ENCODE measurements at places on chromosomes 7 and 10. TPM values are rescaled to one million over a fixed set of nuclear protein-coding genes. Genes with fewer than 3 reads are reported as not detected.

VAX1 gene
- not detected for polyA plus RNA-seq

DNA sequence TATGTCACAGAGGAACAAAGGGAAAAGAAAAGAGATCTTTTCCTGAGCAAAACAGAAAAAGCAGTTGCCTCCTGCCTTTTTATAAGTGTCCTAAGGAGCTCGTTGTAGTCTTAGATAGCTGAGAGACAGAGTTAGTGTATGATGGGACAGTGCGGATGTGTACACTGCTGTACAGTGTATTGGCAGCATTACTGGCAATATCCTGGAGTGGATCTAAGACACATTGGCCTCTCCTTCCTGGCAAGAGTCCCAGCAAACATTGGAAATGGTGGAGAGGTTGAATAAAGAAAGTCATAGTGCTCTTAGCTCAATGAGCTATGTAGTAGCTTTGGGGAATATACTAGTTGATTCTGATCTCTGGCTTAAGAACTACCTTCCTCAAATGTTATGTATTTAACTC lies 22.7 kb downstream of the GARS1 start:
- peak; percentile 46 for DNase-seq

DNA sequence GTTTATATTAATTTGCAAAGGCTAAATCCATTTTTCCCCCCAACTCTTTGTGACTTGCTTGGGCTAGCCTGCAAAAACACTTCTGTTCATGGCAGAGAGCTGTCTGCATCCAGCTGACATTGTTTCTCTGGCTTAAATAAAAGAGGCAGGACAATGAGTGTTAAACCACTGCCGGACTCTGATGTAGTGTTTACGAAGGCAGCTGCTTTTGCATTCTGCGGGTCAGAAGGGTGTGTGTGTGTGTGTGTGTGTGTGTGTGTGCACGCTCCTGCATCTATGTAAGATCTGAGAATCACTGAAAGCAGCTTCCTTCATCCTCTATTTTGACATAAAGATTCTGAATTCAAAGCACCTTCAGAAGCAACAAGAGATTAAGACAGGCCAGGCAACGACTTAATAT lies 28.3 kb downstream of the NRP1 start:
- DNase-seq = peak; percentile 82

DNA sequence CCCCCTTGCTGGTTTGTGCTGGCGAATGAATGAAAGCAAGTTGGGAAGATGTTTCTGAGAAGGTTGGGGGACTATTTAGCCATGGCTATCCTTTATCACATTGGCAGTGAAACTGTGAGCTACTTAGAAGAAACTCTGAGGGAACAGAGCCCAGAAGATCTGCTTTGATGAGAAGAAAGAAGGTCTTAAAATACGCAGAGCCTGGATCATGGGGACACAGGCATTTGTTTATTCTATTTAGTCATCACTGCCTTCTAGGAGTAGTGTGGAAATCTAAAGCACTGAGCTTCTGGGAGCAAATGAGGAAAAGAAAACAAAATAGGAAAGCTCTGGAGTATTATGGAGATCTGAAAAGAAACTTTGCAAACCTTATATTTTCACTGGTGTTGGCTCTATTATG lies 28.5 kb downstream of the CPED1 start:
- DNase-seq = no peak

RPEL1 gene
- not detected for polyA plus RNA-seq

- DNase-seq = no peak
Measured at GRCh38 chr7:64516451-64516850, 46.4 kb downstream of the ZNF680 start.

- DNase-seq = no peak
Measured at GRCh38 chr7:92768501-92769393, 67.6 kb downstream of the CDK6 start.

- no peak for DNase-seq
Measured at GRCh38 chr7:132383962-132384361, 192.3 kb downstream of the PLXNA4 start.

DNA sequence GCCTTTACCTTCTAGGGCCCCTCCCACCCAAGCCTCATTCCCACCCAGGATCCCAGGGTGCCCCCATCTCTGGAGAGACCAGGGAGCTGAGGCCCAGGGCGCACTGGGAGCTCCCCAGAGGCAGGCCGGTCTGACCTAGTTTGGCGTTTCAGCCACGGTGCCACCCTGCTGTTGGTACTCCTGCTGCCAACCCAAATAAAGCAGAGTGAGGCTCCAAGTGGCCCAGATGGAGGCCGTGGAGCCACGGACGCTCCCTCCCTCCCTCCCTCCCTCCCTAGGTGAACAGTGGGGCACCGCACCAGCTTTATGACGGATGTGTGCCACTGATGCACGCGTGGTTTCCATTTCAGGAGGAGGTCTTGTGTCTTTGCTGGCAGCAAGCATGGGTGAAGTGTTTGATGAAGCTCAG lies 1.8 kb downstream of the INPP5A start:
- peak; percentile 20 for DNase-seq

DNA sequence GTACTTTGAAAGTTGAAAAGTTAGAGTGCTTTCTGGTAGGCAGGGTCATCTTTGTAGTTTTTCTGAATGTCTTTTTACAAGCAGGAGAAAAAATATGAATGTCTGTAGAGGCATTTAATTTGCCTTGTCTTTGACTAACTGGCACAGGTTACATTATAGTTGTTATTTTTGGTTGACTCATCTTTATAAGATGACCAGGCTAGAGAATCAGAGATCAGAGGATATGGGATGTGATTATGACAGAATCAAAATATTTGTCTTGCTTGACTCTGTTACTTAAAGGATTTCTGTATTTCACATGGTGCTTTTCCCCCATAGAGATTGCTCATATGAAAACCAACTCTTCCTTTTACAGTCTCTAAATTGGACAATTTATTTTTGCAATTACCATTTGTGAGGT lies 2.4 kb downstream of the ZMYND11 start:
- DNase-seq = no peak

DNA sequence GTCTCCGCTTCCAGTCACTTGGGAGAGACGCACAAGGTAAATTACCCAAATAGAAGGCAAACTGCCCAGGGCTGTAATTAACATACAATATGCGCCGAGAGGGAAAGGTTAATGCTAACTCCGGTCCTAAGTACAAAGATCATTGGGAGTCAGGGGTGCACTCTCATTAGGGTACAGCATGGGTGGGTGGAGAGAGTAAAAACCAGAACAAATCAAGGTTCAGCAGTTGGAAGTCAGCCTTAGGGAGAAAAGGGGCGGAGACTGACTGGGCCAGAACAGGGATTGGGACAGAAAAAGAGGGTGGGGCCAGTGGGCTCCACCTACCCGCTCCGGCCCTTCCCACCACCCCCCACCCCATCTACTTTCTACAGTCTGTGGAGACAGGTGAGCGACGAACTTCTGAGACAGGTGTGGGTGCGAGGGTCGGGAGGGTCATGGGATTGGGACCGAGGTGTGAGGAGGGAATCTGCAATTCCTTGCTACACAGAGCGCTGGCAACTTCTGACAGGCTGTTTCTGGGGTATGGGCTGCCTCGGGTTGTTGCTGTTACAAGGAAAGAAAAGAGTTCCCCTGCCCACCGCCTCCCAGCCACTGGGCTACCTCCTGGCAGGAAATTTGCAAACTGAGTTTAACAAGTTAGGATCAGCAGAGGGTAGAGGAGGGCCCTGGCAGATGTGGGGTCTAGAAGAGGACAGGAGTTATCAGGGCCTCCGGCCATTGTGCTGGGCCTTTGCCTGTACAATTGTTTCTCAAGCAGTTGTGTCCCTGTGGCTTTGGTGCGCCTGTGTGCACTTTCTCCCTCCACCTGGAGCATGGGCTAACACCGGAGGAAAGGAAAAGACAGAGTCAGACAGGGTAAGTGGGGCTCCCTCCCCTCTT lies at the start of gene TMEM139:
TSS of gene TMEM139 (plus strand) at position 368 of the 879 bp plus-strand sequence. CDS start 1,000 bp downstream, outside the sequence.
- peak; percentile 28 for DNase-seq

DNA sequence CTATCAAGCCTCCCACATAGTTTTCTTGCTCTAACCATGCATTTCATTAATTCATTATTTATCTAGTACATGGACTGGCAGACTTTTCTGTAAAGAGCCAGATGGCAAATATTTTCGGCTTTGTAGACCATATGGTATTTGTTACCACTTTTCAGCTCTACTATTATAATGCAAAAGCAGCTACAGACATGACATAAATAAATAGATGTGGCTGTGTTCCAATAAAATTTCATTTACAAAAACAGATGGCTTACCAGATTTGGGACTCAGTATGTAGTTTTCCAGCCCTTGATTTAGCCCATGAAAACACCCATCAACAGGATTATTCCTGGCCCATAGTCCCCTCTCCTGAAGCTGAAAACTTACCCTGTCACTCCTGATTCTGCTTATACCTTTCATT lies 32.1 kb downstream of the PLCE1 start:
- DNase-seq = no peak

DNA sequence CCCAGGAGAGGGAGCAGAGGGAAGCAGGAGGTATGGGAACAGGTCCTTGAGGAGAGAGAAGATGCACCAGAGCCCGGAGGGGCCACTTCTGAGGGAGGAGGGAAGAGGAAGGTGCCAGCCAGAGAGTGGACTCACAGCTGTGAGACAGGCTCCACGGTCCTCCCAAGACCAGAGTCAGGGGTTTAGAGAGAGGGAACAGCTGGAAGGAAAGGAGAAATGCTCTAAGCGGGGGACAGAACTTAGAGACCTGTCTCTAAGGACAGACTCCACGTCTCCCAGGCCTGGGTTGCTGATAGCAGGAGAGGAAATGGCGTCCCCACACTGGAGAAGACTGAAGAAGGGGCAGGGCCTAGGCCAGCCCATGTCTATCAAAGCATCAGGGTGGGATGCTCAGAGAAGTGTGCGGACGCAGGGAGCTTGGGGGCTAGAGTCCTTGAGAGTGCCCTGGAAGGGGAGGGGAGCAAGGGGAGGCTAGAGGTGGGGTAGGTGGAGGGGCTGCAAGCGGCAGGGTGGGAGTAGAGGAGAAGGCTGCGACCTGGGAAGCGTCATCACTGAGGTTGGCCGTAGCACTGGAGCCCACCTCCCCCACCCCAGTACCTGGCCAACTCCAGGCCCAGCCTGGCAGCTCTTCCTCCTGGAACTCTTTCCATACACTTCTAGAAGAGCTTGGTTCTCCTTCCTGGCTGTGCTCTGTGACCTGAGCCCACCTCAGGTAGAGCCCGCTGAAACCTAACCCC lies 25.6 kb upstream of the GRID1 start:
- no peak for DNase-seq

DNA sequence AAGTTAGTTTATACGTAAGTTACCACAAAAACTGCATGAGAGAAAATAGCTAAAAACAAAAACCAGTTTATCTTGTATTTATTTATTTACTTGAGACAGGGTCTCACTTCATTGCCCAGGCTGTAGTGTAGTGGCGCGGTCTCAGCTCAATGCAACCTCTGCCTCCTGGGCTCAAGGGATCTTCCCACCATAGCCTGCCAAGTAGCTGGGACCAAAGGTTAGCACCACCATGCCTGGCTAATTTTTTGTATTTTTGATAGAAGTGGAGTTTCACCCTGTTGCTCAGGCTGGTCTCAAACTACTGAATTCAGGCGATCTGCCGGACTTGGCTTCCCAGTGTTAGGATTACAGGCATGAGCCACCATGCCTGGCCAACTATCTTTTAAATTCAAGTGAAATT lies 277.4 kb downstream of the PLXDC2 start:
- DNase-seq = no peak

GRCh38 chr7:46319841-46320240 lies 398.8 kb upstream of the IGFBP3 start:
- no peak for DNase-seq

DNA sequence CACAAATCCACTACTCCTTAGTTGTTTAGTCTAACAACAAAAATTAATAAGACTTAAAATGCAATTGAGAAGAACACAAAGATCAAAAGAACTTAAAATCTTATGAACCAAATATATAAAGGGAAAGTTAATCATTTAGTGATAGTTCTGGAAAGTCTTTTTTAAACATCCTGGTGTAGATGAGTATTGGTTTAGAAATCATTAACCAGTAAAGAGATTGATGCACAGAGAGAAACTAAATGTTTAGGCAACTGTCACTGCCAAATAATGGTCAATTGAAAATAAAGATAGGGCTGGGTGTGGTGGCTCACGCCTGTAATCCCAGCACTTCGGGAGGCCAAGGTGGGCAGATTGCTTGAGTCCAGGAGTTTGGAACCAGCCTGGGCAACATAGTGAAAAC lies 44.9 kb downstream of the SP8 start:
- no peak for DNase-seq

DRGX gene
- 0.10 TPM for polyA plus RNA-seq

DNA sequence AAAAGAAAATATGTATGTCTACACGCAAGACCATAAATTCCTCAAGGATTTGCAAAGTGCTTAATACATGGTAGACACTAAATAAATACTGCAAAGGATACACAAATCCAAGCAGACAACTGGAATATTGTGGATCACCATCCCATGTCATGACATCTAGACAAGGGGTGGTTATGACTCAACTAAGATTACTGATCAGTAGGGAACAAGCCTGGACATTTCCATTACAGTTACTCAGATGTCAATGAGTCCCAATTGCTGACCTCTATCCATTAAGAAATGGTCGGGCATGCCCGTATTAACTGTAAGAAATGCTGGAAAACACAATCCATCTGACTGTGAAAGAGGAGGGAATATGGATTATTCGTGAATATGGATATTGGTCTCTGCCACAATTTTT lies 27.6 kb upstream of the RUFY2 start:
- DNase-seq = no peak

- DNase-seq = no peak
Measured at GRCh38 chr7:28731092-28731658, 227.0 kb downstream of the TRIL start.

DNA sequence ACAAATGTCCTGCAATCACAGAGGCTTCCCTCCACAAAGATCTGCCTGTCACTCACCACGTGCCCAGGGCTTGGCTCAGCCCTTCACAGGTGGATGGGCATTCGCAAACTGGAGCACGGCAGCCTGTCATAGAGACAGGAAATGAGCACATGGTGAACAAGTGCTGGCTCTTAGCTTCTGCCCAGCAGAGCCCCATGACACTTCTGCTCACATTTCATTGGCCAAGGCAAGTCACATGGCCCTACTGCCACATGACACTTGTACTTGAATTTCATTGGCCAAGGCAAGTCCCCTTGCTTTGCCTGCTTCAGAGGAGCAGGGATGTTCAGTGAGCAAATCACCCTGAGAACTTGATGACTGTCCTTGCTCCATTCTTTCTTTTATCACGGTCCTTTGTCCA lies 110.8 kb upstream of the PPP2R2D start:
- no peak for DNase-seq

SLC18A2 gene
- 0.21 TPM for polyA plus RNA-seq

- DNase-seq = no peak
Measured at GRCh38 chr7:92161271-92161670, 17.7 kb downstream of the LRRD1 start.

DNA sequence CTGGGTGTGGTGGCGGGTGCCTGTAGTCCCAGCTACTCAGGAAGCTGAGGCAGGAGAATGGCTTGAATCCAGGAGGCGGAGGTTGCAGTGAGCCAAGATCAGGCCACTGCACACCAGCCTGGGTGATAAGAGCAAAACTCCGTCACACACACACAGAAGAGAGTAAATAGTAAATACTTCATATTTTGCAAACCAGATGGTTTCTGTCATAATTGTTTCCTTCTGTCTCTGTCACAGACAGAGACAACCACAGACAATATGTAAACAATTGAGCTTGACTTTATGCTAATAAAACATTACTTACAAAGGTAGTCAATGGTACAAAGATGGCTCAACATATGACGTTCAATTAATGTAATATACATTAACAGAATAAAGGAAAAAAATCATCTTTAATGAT lies 83.7 kb downstream of the JMJD1C start:
- DNase-seq = no peak

All from lung (tissue), 17 donors.